Chondrocyte (in vitro differentiated cells): ENCODE measurements at places on chromosomes 4 and X. TPM values are rescaled to one million over a fixed set of nuclear protein-coding genes. Genes with fewer than 3 reads are reported as not detected.

DNA sequence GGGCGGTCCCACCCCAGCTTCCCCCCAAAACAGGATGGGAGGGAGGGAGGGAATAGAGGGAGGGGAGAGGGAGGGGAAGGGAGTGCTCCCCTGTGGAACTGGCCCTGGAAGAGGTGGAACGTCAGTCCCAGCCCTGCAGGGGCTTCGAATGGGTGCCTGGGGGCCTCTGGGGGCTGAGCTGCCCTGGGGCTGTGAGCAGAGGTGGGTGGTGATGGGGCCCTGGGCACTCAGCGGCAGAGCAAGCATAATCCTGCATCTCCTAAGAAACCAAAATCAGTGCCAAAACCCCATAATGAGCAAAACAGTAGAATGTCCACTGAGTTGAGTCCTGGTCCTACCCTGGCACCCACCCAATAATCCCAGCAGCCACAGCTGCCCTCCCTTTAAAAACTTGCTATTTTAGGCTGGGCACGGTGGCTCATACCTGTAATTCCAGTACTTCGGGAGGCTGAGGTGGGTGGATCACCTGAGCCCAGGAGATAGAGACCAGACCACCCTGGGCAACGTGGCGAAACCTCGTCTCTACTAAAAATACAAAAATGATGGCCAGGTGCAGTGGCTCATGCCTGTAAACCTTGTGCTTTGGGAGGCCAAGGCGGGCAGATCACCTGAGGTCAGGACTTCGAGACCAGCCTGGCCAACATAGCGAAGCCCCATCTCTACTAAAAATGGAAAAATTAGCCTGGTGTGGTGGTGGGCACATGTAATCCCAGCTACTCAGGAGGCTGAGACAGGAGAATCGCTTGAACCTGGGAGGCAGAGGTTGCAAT is 11.1 kb downstream of the DOK7 start:
- H3K4me1 ChIP-seq = no peaks in the 10 kb centered on the region
- no peak overlapping the region for H3K4me3 ChIP-seq
- no peaks in the 10 kb centered on the region for H3K36me3 ChIP-seq
- peaks cover 10% of the 10 kb centered on the region for H3K27me3 ChIP-seq
- H3K27ac ChIP-seq = no peak overlapping the region

DNA sequence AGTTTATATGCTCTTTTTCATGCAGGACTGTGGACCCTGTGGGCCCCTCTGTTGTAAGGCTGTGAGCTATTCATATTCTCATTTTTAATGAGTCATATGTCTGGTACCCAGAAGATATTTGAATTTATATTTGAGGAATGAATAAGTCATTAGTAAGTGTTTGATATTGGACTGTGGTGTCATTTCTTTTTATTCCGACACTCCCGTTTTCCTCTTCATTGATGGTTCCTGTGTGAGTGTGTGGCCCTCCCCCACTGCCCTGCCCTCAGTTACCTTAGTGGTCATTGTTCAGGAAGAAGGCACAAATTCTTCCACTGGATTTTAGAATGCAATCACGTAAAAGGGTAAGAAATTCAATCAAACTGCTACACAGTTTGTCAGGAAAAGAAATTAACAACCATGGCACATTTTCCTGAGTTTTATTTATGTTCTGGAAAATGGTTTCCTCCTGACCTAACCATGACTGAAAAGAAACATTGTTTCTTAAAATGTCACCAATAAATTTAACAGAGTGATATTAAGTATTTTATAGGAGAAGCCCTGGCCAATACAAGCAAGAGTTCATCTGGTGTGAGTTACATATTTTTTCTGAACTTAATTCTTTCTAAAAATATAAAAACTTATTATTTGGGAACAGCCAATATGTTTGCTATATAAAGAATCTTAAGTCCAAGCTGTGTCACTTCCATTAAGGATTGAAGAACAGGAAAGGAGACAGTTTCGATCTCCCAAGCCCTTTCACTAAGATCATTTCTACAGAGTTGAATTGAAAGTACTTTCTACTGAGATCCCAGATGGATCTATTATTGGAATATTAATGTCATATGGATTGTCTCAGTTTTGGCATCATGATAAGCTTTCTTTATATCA is 370.5 kb upstream of the ANXA10 start:
- no peaks in the 10 kb centered on the region for H3K36me3 ChIP-seq
- no peaks in the 10 kb centered on the region for H3K27me3 ChIP-seq
- H3K4me3 ChIP-seq = no peak overlapping the region
- peaks cover 3% of the 10 kb centered on the region for H3K4me1 ChIP-seq
- DNase-seq = no peak
- no peak overlapping the region for H3K27ac ChIP-seq

- H3K27ac ChIP-seq = peak overlapping the region; percentile 52
- peaks cover 6% of the 10 kb centered on the region for H3K36me3 ChIP-seq
- no peak for DNase-seq
- H3K27me3 ChIP-seq = no peaks in the 10 kb centered on the region
These were observed 323.7 kb downstream of the STK32B start for GRCh38 chr4:5374994-5375393.

- H3K4me3 ChIP-seq = no peak overlapping the region
- H3K27ac ChIP-seq = peak overlapping the region; percentile 93
- no peak for DNase-seq
- no peaks in the 10 kb centered on the region for H3K27me3 ChIP-seq
- H3K4me1 ChIP-seq = peaks cover 37% of the 10 kb centered on the region
These were observed 44.6 kb downstream of the PALLD start for GRCh38 chr4:168541266-168541953.

DNA sequence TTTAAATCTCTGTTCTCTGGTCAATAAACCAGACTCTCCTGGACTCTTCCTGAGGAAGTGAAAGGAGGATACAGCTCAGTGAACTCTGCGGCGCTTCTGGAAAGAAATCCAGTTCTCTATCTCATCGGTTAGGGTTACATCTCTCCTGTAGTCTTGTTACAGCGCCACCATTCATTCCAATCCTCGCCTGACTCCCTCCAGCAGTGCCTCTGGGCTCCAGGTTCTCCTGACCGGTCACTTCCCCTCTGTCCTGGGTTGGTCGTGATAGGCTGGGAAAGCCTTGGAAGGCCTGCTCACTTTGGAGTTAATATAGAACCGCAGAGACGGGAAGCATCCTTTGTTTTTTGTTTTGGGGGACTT is 97.0 kb upstream of the STOX2 start:
- no peak overlapping the region for H3K27ac ChIP-seq
- no peaks in the 10 kb centered on the region for H3K36me3 ChIP-seq
- no peak for DNase-seq
- no peaks in the 10 kb centered on the region for H3K4me1 ChIP-seq

- no peak overlapping the region for H3K4me3 ChIP-seq
- no peaks in the 10 kb centered on the region for H3K27me3 ChIP-seq
- no peak for DNase-seq
- no peaks in the 10 kb centered on the region for H3K36me3 ChIP-seq
These were observed 107.4 kb downstream of the CT47B1 start for GRCh38 chrX:120768254-120768653.

GRCh38 chrX:77639820-77640219 is 146.2 kb downstream of the ATRX start:
- no peak for DNase-seq
- H3K4me3 ChIP-seq = no peak overlapping the region
- no peak overlapping the region for H3K27ac ChIP-seq
- no peaks in the 10 kb centered on the region for H3K27me3 ChIP-seq

LGI2 gene
- 0.30 to 0.85 TPM (median 0.36 TPM) in 3 replicates for total RNA-seq

GRCh38 chr4:14149176-14150053 is 521.9 kb upstream of the BOD1L1 start:
- H3K27me3 ChIP-seq = peaks cover 24% of the 10 kb centered on the region
- no peaks in the 10 kb centered on the region for H3K4me1 ChIP-seq
- no peak overlapping the region for H3K27ac ChIP-seq
- no peak for DNase-seq

H2BW2 gene
- 0.59 TPM in 1 of 3 replicates, not detected in the others for total RNA-seq

DNA sequence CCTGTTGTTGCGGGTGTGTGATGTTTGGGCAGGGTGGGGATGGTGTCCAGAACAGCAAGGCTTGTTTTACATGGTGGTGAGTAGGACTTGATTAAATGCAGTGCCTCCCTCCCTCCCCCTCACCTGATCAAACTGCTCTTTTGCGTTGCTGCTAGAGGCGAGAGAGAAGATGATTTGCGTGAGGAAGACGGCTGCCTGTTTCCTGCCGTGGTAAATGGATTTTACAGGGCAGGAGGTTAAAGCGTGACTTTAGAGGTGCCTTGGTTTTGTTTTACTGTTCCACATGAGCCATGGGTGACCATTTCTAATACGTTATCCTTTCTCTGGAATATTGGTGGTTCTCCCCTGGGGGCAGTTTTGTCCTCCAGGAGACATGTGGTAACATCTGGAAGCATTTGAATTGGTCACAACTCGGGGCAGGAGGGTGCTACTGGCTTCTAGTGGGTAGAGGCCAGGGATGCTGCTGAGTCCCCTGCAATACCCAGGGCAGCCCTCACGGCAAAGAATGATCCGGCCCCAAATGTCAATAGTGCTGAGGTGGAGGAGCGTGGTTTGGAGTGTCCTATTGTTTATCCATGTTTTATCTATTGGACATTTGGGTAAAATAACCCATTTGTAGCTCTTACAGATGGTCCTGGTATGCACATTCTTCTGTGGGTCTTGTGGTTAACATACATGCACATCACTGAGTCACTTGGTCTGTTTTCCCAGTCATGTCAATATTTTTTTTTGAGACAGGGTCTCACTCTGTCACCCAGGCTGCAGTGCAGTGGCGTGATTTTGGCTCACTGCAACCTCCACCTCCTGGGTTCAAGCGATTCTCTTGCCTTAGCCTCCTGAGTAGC is 73.7 kb downstream of the SHROOM2 start:
- H3K4me3 ChIP-seq = no peak overlapping the region
- H3K27me3 ChIP-seq = no peaks in the 10 kb centered on the region
- no peak overlapping the region for H3K27ac ChIP-seq
- H3K4me1 ChIP-seq = peaks cover 15% of the 10 kb centered on the region

WNK3 gene
- 5.7 to 6.0 TPM (median 5.7 TPM) in 3 replicates for total RNA-seq

- no peaks in the 10 kb centered on the region for H3K4me1 ChIP-seq
- H3K4me3 ChIP-seq = no peak overlapping the region
- H3K36me3 ChIP-seq = no peaks in the 10 kb centered on the region
- DNase-seq = no peak
- no peak overlapping the region for H3K27ac ChIP-seq
- no peaks in the 10 kb centered on the region for H3K27me3 ChIP-seq
These were observed 58.1 kb downstream of the ADGRG2 start for GRCh38 chrX:19064175-19064574.
